ENCODE measurements at places on chromosomes 13 and 19.

- DNase-seq: no peak
Observed at GRCh38 chr13:25771641-25772478, 280.0 kb downstream of the SHISA2 start.

DNA sequence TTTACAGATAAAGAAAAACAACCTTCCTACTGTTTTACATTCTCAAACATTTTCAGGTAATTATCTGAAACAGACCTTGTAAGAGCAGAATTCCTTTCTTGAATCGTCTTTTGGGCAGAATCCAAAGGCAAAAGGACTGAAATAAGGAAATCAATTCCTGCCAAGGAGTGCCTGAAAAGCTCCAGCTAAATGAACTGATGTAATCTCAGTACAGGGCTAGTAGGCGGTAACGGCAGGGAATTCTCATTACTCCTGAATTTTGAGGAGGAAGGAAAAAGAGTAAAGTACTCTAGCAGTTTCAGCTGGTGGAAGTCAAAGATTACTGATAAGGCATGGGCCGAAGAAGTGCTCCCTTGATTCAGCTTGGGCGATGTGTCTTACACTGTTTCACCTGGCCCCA, 168.4 kb downstream of the PCDH9 start:
- DNase-seq: no peak

DNA sequence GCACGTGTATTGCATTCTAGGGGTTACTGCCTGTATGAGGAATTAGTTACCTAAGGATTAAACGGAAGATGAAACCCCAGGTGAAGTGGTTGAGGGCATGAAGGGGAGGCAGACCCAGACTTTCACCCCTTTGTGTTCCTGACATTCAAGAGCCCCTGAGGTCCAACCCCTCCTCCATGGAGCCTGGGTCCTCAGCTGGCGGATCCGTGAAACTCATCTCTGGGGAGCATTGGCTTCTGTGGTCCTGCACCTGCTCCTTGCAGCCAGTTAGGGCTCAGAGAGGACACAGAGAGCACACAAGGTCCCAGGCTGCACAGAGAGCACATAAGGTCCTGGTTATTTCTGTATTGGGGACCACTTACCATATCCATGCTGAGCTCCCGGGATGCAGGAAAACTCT, 7.0 kb upstream of the LILRA1 start:
- no peak for DNase-seq

GRCh38 chr13:98675066-98675465, 77.4 kb downstream of the SLC15A1 start:
- DNase-seq: no peak

DNA sequence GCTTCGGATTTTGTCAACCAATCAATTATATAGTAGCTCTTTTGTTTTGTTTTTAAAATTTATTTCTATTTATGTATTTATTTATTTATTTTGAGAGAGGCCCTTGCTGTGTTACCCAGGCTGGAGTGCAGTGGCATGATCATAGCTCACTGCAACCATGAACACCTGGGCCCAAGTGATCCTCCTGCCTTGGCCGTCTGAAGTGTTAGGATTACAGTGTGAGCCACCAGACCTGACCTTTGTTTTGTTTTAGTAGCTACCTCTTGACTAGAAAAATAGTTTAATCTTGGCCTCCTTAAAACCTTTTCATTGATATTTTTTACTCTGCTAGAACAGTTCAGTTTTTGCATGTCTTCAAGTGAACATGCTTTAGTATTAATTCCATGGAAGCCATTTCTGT, 15.1 kb downstream of the GARRE1 start:
- DNase-seq: no peak

GRCh38 chr19:49318296-49318695, 6.7 kb downstream of the SLC6A16 start:
- DNase-seq: no peak
